ENCODE measurements at places on chromosomes 2 and 18. TPM values are rescaled to one million over a fixed set of nuclear protein-coding genes. Genes with fewer than 3 reads are reported as not detected.

Gene FOXD4L1
- total RNA-seq, result 0.19 TPM

Gene SLC9A4
- not detected for total RNA-seq

Gene NT5C1B
- not detected for total RNA-seq

Gene IL1RN
- total RNA-seq, result not detected

Gene TUBB6
- total RNA-seq, result 410 TPM

Gene FMNL2
- 38.6 TPM for total RNA-seq

Gene KLHL41
- 0.45 TPM for total RNA-seq

Gene VWA3B
- total RNA-seq, result not detected

Gene TFCP2L1
- total RNA-seq, result 0.04 TPM

Gene CPO
- not detected for total RNA-seq

Data from A375 (cell line).